ENCODE measurements at places on chromosomes 5 and 9. TPM values are rescaled to one million over a fixed set of nuclear protein-coding genes. Genes with fewer than 3 reads are reported as not detected.

DNA sequence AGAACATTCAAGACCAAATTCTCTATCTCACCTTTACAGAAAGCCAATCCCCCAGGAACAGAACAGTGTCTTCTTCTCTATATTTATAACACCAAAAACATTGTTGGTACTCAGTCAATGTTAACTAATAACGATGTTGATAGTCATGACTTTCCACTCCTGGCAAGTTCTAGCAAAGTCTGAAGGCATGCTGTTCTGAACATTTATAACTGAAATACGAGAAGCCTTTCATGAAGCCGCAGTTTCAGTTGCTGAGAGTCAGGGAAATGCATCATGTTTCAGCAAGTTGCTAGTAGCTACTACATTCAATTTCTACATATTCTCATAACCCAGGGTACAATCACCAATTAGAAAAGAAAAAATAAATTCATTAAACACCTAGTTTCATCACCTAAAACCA, 301.4 kb downstream of the PDE4D start:
- peaks cover 29% of the 10 kb centered on the region for H3K27me3 ChIP-seq
- H3K4me1 ChIP-seq = peaks cover 14% of the 10 kb centered on the region
- no peak overlapping the region for H3K27ac ChIP-seq

- H3K27ac ChIP-seq = no peak overlapping the region
- no peaks in the 10 kb centered on the region for H3K4me1 ChIP-seq
- H3K27me3 ChIP-seq = no peaks in the 10 kb centered on the region
- no peak overlapping the region for H3K4me3 ChIP-seq
- no peaks in the 10 kb centered on the region for H3K36me3 ChIP-seq
- DNase-seq = no peak
Measured at GRCh38 chr5:45793638-45794532, 97.7 kb upstream of the HCN1 start.

- H3K27me3 ChIP-seq = no peaks in the 10 kb centered on the region
- H3K36me3 ChIP-seq = peaks cover 16% of the 10 kb centered on the region
- no peak for DNase-seq
Measured at GRCh38 chr5:93995126-93995621, 253.8 kb upstream of the POU5F2 start.

GDNF gene
- total RNA-seq = not detected

C9 gene
- total RNA-seq = not detected

CNOT8 gene
- 53.9 TPM for total RNA-seq

PCDHA9 gene
- total RNA-seq = not detected
